Stimulated activated effector memory CD8-positive, alpha-beta T cell treated with anti-CD3 and anti-CD28 coated beads, Interleukin-12 subunit alpha, Interleukin-12 subunit beta, amount 100 ng/mL, for 72 hours (primary cell): ENCODE measurements at places on chromosomes 16 and 17.

- DNase-seq = no peak
Observed at GRCh38 chr17:3298260-3298659, at the start of gene OR3A1. OR3A1 (minus strand) TSS chr17:3298360; CDS start chr17:3292582, 5,778 bp downstream.

GRCh38 chr17:27985736-27986399 lies 56.6 kb upstream of the NLK start:
- no peak for DNase-seq

- no peak for DNase-seq
Observed at GRCh38 chr16:85381738-85382592, 231.2 kb upstream of the GSE1 start.

- no peak for DNase-seq
Observed at GRCh38 chr17:67212714-67213417, 32.1 kb downstream of the HELZ start.

DNA sequence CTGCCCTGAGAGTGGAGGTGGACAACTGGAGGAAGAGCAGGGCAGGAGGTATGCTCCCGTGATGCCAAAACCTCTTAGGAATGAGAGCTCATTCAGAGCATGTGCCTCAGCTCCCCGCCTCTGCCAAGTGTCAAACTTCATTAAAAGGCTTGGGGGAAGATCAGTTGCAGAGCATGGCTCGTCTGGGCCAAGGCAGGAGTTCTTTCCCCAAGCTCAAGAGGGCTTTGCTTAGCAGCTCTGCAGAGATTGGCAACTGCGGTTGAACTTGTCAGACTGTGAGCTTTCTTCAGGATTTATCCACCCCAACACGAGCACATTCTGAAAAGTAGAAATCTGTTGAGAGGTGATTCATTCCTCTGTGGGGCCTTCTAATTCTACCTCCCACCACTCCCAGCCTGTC lies 248.1 kb downstream of the HS3ST3A1 start:
- no peak for DNase-seq

DNA sequence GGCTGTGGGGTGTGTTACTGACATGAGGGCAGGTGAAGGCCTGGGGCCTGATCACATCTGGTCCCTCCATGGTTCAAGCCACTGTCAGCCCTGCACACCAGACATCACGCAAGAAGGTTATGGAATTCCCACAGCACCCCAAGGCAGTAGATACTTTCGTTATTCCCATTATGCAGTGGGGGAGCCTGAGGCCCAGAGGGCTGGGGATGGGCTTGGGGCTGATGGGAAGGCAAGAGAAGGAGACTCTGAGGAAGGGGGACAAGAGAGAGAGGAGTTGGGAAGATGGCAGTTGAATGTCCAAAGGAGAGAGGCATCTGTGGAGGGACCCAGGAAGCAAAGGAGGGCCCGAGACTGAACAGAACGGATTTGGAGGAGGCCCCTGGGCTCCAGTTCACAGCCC lies 34.7 kb downstream of the TRPV2 start:
- DNase-seq = no peak

- no peak for DNase-seq
Observed at GRCh38 chr17:10698096-10698818, 863 bp downstream of the ADPRM start.

- no peak for DNase-seq
Observed at GRCh38 chr17:48030531-48030930, 7.1 kb downstream of the COPZ2 start.

DNA sequence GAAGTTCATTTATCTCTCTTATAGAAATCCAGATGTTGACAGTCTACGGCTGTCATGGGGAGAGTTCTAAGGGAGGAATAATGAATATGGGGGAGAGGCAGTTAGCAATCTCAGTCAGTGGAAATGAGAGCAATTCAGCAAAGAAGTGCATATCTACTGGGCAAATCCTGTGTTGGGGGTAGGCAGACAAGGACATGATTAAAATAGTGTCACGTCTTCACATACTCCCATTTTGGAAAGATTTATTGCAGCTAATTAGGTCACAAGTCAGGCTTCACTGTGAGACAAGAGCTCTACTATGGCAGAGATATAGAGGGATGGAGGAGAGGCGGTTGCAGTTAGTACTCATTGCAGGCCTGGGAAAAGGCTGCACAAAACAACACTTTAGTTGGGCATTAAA lies 29.8 kb downstream of the LRRC36 start:
- DNase-seq = no peak

GRCh38 chr17:38906460-38907228 lies 18.8 kb upstream of the LASP1NB start:
- DNase-seq = no peak

DNA sequence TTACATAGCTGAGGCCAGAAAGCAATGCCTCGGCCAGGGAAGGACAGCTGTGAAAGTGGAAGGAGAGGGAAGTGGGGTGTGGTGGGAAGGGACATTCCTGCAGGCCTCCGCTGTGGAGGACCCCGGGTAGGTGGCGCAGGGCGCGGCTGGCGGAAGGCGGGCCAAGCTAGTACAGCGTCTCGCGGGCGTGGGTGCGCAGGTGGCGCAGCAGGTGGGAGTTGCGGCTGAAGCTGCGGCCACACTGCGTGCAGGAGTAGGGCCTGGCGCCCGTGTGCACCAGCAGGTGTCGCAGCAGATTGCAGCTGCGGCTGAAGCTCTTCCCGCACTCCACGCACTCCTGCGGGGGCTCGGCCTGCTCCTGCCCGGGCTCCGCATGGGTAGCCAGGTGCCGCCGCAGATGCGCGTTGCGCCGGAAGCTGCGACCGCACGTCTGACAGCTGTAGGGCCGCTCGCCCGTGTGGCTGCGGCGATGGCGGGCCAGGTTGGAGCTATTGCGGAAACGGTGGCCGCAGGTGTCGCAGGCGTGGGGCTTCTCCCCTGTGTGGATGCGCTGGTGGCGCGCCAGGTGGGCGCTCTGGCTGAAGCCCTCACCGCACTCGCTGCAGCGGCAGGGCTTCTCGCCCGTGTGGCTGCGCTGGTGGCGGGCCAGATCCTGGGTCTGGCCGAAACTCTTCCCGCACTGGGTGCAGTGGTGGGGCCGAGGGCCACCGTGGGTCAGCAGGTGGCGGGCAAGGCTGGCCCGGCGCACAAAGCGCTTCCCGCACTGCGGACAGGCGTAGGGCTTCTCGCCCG lies 10.0 kb downstream of the ZSCAN10 start:
- no peak for DNase-seq

DNA sequence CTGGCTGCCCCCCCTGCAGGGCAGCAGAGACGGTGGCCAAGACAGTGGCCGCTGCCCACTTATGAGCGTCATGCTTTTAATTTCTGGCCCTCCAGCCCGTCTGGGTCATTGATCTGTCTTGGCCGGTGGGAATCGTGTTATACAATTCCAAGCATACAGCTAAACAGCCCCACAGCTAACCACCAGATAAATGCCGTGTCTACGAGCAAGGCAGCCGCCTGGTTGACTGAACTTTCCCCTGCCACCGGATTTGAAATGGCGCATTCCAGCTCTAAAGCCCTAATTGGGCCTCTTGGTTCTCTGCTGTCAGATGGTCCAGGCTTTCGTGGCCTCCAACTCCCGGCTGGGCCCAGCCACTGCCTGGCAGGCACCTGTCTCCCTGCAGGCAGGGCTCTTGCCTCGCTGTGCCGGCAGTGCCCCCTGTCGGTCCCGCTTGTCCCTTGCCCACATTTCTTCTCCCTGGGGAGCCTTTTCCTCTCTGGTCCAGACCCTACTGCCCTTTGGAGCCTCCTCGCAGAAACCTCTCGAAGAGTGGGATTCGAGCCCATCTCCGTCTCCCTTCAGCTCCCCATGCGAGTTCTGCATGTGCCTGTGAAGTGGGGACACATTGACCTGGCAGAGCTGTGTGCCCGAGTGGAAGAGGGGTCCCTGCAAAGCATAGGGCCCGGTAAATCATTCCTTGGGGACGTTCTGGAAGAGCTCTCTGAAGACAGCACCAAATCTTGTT lies 1.8 kb upstream of the RBFOX3 start:
- peak; percentile 42 for DNase-seq

GRCh38 chr16:23833960-23834685 lies 1.7 kb upstream of the PRKCB start:
- DNase-seq = no peak
